ENCODE measurements at places on chromosomes 12 and 14.
A peak's percentile ranks its signal among the peaks of the same experiment; 100 is the strongest.

DNA sequence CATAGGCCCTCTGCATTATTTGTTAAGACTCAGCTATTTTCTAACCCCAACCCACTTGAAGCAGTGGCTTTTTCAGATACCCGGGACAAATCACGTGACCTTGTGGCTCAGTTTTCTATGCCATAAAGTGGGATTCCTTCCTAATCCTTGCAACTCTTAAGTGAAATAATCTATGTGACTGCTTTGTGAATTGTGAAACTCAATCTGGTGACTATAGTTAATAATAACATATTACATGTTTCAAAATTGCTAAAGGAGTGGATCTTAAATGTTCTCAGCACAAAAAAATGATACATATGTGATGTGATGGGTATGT lies 17.3 kb downstream of the EML1 start:
- no peak for DNase-seq

DNA sequence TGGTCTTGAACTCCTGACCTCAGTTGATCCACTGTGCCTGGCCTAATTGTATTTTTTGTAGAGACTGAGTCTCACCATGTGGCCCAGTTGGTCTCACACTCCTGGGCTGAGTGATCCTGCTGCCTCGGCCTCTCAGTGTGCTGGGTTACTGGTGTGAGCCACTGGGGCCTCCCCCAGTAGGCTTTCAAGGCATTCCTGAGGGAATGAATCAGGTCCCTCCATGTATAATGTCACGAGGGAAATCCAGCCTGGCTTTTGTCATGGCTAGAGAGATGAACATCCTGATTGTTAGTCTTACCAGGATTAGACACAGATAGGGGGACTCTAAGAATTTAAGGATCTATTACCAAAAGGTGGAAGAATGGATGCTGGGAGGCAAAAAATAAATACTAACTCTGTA lies 51.9 kb downstream of the CPSF2 start:
- no peak for DNase-seq

DNA sequence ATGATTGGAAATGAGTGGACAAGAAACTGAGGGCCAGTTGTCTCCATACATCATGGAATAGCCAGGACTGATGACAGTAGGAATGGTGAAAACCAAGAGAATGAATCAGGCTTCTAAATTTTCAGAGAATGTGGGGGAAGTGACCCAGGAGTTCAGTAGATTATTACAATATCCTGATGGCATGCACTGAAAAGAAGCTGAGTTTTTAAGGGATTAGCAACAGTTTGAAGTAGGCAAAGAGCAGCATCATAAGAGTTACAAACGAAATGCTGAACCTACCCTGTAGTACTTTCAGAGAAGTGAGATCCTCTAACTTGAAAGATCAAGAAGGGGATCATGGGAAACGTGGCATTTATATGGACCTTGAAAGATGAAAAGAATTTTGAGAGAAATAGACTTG lies 13.2 kb downstream of the SLC2A14 start:
- no peak for DNase-seq

- DNase-seq: no peak
Measured at GRCh38 chr12:13911756-13912554, 69.4 kb downstream of the GRIN2B start.

- no peak for DNase-seq
Measured at GRCh38 chr12:56933826-56934625, at the start of gene SDR9C7. Gene SDR9C7, minus strand, starts transcription at chr12:56934408. Its CDS starts 147 bp downstream, at chr12:56934261.

GRCh38 chr14:54562334-54562733 lies 4.6 kb upstream of the SAMD4A start:
- DNase-seq: no peak

- DNase-seq: peak; percentile 60
Measured at GRCh38 chr12:26971963-26972362, 33.7 kb downstream of the FGFR1OP2 start.

DNA sequence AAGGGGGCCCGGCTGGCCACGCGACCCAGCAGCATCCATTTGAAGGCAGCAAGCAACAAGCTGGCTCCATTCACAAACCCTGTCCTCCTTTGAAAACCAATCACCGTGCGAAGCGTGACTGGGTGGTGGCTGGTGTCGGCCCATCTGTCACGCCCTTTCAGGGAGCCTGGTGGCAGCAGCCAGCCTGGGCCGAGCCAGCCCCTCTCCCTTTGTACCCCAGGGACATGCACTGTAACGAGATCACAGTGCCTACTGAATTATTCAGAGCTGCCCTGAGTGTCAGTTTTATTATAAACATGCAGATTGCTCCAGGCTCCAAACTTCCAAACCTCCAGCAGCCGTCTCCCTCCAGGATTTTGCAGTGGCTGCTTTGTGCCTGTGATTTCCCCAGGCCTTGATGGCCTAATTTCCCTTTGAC lies 22.3 kb upstream of the CTDSP2 start:
- DNase-seq: no peak

GRCh38 chr14:100392356-100392755 lies 69.2 kb downstream of the SLC25A47 start:
- no peak for DNase-seq

GRCh38 chr14:103057028-103057371 lies 349 bp downstream of the CDC42BPB start:
- DNase-seq: no peak

GRCh38 chr14:56199982-56200577 lies 81.9 kb downstream of the PELI2 start:
- DNase-seq: peak; percentile 46

DNA sequence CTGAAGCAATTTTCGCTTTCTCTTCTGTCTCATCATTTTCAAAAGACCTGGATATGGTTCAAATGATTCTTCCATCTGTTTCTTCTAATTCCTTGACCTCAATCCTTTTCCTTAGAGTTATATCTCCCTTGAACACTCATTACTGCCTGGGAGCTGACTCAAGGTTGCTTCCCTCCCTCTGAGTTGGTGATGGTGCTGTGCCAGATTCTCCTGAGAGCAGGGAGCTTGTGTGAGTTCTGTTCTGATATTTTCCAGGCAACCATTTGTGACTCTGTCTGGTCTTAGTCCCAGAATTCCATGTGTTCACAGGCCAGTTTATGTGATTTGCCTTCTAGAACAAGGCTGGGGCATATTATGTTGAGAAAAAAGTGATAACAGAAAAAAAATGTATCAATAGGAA lies 505.1 kb upstream of the SYT1 start:
- DNase-seq: no peak

DNA sequence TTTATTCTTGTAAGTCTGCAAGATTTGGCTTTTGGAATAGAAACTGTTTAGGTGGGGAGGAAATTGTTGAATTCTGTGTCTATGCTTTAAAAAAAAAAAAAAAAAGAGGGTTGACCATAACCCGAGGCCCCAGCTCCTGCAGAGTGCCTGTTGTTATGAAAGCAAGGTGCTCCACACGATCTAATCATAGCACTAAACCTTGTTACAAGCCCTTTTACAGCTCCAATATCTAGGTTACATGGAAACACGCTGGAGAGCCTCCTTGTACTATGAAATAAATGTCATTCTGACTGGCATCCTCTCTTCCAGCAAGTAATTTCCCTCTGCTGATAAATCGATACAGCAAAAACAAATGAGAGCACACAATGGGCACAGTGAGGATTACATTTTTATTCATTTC lies 303.1 kb upstream of the SOX5 start:
- no peak for DNase-seq

GRCh38 chr14:94882401-94882800 lies 112.5 kb upstream of the GSC start:
- no peak for DNase-seq

DNA sequence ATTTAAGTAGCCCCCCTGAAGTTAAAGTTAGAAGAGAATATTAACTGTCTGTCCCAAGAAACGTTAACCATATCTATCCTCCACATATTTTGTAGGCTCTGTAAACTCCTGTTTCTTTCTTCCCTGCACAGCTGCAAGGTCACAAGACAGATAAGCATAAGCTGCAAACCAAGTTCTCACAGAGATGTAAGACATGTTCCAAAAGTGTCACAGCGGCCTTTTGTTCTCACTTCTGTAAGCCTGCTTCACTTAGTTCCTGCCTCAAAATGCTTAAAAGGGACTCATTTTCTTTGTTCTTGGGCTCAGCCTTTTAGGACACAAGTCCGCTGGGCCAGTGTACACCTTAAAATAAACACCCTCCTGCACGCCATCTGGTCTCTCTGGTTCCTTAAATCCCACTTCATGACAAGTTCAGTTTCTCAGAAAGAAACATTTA lies 3.2 kb downstream of the RNASE1 start:
- DNase-seq: no peak

DNA sequence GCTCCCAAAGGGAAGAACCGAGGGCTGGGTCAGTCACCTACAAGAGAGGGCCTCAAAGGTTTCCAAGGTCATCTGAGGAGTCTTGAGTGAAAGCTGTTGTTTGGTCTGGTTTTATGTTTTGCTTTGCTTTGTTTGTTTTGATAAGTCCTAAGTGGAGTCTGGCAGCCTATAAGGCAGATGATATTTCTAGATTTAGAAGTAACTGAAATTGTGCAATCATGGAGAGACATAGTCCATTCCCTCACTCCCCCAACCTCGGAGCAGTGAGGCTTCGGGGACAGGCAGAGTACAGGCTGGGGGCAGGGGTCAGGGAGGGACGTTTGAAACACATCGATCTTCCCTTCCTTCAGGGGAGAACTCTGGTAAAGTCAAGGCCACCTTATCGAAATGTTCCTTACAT lies 42.3 kb downstream of the TTC9 start:
- no peak for DNase-seq

DNA sequence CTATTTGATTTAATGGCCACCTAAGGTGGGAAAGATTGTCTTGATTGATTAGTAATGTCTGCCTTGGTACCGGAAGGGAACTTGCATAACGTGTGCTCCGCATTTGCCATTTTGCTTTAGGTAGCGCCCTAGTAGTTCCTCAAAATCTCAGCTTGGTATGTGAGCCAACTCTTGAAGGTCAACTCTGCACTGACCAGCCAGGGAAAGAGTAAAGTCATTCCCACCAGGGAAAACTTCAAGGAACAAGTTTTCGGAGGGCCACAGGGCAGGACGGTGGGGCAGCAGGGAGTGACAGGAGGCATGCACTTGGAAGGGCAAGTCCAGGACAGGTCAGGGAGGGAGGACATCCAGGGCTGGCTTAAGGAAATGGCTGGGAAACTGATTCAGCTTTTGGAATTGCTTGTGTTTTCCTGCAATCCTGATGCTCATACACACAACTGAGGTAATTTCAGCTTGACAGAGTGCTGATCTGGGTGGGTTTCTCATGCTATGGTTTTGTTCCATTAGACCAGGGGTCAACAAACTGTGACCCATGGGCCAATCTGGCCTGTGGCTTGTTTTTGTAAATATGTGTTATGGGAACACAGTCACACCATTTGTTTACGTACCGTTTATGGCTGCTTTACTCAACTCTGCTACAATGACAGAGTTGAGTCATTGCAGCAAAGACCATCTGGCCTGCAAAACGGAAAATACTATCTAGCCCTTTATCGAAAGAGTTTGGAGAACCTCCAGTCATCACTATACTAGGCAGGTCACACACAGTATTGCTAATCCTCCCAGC lies 184.5 kb downstream of the RBM19 start:
- DNase-seq: no peak

- DNase-seq: no peak
Measured at GRCh38 chr12:21561158-21561557, 35.1 kb downstream of the SPX start.

DNA sequence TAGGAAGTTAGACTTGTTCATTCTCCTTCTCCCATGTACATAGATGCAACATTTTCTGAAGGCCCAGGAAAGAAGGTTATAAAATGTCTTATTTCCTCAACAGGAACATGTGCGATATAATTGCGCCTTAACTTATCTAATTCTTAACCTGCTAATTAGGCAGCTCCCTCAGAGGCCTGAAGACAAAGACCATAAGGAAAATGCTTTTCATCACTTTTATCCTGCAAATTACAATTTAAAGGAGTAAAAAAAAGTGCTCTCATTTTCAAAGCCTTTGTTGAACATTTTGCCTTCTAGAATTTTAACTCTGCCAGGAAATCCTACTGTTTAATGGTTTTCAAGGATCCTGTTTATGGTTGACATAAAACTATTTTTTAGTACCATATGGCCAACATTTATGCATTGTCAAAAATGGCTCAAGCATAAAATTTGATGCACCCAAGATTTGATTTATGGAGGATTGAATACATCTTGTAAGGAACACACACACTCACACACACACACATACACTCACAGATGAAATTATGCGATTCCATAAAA lies 660.4 kb upstream of the TMEM132C start:
- no peak for DNase-seq
